Stimulated activated CD4-positive, alpha-beta T cell treated with anti-CD3 and anti-CD28 coated beads, Interleukin-4, amount 100 ng/mL, for 1 hour (primary cell): ENCODE measurements at places on chromosomes 3 and 15.

- DNase-seq, result no peak
These were observed 106.3 kb upstream of the BFSP2 start for GRCh38 chr3:133293397-133294110.

- no peak for DNase-seq
These were observed 30.2 kb downstream of the OCA2 start for GRCh38 chr15:28068930-28069329.

- no peak for DNase-seq
These were observed 27.0 kb downstream of the ADIPOQ start for GRCh38 chr3:186869253-186870100.

- DNase-seq, result no peak
These were observed 61.0 kb upstream of the CSTA start for GRCh38 chr3:122263974-122264588.

DNA sequence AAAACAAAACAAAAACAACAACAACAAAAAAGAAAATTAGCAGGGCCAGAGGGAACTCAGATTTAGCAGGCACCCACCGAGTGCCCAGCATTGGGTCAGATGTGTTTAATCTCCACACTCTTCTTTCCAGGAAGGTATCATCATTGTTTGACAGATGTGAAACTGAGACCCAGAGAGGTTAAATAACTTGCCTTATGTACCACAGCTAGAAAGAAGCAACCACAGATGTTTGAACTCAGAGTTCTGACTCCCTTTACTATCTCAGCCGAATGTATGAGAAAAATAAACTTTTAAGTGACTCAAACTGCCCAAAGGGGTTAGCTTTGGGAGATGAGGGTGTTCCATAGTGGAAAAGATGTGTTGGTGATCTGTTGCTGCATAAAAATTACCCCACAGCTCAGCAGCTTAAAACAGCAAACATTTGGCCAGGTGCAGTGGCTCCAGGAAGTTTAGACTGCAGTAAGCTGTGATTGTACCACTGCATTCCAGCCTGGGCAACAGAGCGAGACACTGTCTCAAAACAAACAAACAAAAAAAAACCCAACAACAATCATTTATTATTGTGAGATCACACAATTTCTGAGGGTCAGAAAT lies 4.5 kb upstream of the RPP25 start:
- DNase-seq, result no peak

DNA sequence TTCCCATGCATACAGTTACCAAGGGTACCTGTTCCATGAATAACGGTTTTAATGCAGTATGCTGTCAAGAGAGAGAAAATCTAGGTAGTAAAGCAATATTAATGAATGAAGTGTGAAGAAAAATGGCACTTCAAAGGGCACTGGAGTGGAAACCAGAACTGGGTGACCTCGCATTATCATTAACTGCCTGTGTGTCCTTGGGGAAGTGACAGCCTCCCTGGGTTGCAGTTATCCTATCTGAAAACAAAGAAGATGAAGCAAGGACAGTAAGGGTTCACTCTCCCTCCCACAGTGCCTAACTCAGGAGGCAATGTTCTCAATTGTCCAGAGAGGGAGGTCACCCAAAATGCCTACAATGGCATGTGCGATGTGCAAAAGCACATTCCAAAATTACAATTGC lies 15.1 kb downstream of the MTHFS start:
- DNase-seq, result no peak
